ENCODE measurements at places on chromosomes 11 and 22.

DNA sequence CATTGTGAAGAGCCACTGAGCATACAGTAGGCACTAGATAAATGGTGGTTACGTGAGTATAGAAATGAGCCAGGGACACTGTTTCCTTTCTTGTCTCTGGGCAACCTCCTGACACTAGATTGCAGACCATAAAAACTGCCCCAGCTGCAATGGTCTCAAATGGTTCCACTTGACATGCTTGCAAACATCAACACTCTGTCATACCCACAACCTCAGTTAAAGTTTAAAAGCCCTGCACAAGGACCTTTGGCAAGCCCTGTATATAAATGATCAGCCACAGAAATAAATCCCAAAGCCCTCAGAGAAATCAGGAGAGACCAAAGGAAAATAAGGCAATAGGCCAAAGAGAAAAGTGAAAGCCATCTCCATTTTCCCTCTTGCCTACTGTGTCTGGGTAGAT lies 20.7 kb downstream of the PLEKHA7 start:
- no peak for DNase-seq

DNA sequence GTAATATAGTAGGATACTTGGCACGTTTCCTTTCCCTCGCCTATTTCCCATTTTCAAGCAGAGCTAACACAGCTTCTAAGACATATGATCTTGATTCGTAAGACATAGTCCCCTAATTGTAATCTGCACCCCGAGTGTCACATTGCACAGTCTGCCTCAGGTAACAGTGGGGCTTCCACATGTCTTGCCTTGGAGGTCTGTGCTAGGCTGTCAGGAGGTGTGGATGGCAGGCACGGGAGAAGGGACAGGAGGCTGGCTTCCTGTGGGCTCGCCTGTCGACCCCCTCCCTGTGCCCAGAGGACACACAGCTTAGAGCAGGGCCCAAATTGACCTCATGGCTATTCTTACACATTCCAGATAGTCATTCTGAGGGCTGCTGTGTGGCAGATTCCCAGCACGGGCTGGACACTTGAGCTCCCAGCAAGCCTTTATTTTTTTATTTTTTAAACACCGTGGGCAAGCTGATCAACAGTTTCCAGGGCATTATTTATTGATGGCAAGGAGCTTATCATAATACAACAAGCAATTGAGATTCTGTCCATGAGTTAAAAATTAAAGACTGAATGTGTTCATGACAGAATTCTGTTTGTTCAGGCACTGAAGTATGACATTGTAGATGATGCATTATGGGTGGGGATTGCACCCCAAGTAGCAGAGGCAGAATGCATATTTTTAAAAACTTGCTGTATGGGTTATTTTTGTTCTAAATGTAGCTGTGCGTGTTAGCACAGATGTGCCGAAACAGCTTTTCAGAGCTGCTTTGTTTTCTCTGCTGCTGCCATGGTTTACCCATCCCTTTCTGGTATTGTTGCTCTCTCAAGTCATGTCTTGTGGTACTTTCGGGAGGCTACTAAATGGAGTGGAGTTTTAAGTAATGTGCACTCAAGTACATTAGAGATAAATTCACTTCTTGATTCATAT lies 113.0 kb downstream of the ATXN10 start:
- DNase-seq: no peak

GRCh38 chr11:123654566-123655081 lies at the start of gene SCN3B:
Gene SCN3B (minus strand): TSS chr11:123654624. CDS start chr11:123653801, 823 bp downstream.
- DNase-seq: peak; percentile 10

DNA sequence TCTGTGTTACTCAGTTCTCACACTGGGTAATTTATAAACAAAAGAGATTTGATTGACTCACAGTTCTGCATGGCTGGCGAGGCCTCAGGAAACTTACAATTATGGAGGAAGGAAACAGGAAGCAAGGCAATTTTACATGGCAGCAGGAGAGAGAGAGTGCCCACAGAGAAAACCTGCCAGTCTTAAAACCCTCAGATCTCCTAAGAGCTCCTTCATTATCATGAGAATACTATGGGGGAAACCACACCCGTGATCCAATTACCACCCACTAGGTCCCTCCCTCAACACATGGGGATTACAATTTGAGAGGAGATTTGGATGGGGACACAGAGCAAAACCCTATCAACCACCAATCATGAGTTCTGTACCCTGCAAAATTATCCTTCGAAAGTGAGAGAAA lies 1180.8 kb downstream of the JRKL start:
- no peak for DNase-seq

DNA sequence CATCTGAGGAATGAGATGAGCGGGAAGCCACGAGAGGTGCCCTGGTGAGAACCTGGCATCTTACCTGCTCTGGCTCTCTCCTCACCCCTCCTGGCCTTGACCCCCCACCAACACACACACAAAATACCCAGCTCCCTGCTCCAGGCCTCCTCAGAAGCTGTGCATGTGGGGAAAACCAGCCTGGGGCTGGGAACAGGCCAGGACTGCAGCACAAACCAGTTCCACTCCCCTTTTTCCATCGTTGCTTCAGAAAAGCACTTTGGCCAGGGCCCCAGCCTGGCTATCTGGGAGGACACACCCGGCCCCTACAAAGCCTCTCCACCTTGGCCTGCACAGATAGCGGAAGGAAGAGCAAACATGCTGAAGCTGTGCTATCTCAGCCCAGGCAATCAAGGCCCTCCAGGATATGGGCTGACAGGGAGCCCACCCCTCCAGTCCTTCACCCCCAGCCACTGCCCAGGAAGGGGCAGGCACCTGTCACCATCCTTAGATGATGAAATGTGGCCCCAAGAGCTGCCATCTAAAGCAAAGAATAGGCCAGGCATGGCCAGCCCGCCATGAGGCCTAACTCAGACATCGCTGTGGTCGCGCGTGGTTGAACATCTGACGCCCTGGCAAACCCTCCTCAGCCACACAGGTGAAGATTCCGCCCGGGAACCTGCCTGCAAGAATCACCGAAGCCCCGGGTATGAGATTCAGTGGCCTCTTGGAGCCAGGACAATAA lies 35.4 kb downstream of the PISD start:
- DNase-seq: no peak

- no peak for DNase-seq
These were observed 34.5 kb upstream of the RAPSN start for GRCh38 chr11:47483457-47483856.

GRCh38 chr11:62048100-62048499 lies 75.7 kb upstream of the INCENP start:
- DNase-seq: no peak
